ENCODE measurements at places on chromosomes 13 and 19. TPM values are rescaled to one million over a fixed set of nuclear protein-coding genes. Genes with fewer than 3 reads are reported as not detected.

HOMER3 gene
- 0.26 TPM for total RNA-seq

GRCh38 chr19:10706990-10707389 lies 5.8 kb downstream of the QTRT1 start:
- DNase-seq, result no peak
- no peaks in the 10 kb centered on the region for H3K27me3 ChIP-seq
- no peak overlapping the region for H3K4me3 ChIP-seq
- peaks cover 6% of the 10 kb centered on the region for H3K4me1 ChIP-seq
- H3K36me3 ChIP-seq, result peaks cover 5% of the 10 kb centered on the region

- no peaks in the 10 kb centered on the region for H3K4me1 ChIP-seq
- H3K4me3 ChIP-seq, result no peak overlapping the region
- DNase-seq, result no peak
- H3K27ac ChIP-seq, result no peak overlapping the region
- H3K27me3 ChIP-seq, result no peaks in the 10 kb centered on the region
These were observed 208.0 kb downstream of the LHFPL6 start for GRCh38 chr13:39394796-39395678.

DCLK1 gene
- not detected for total RNA-seq

GRCh38 chr13:110950356-110950755 lies 35.5 kb upstream of the ANKRD10 start:
- H3K4me1 ChIP-seq, result peaks cover 26% of the 10 kb centered on the region
- H3K27ac ChIP-seq, result no peak overlapping the region
- H3K4me3 ChIP-seq, result no peak overlapping the region
- no peak for DNase-seq

SBK2 gene
- not detected for total RNA-seq

- peak; percentile 73 for DNase-seq
- H3K27me3 ChIP-seq, result peaks cover 68% of the 10 kb centered on the region
- H3K36me3 ChIP-seq, result peaks cover 8% of the 10 kb centered on the region
- no peak overlapping the region for H3K27ac ChIP-seq
These were observed 1.3 kb upstream of the ZIC2 start for GRCh38 chr13:99980201-99980823.

DNA sequence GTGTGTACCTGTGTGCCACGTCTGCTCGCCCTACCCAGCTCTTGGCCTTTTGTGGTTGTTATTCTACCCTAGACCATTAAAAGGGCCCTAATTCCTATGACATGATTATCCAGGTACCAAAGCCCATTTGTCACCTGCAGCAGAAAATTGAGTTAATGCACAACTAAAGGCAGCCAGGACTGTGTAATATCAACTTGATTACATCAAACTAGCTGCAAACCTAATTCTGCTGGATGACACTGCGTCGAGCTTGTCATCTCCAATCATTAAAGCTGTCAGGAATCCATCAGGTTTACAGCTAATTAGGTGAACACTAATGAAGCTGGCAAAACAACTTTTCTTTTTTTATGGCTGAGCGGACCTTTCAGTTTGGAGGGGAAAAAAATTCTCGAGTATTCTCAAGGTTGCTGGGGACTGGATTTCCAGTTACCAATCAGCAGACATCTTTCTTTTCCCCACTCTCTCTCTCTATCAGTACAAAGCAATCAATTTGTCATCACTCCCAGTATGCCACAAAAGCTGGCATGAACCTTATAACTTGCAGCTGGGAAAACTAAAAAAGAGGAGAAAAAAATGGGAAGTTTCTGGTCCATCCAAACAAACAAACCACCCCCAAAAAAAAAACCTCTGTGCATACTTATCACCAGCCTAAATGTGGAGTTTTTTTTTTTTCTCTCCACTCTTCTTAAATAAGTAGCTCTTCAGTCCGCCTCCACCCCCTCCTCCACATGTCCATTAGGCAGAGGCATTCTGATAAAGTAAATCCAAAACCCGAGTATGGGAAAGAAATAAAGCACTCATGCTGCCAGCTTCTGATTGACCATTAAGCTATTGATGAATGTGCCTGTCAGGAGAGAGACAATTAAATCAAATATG lies 2.8 kb downstream of the TSHZ3 start:
- no peak for DNase-seq
- no peaks in the 10 kb centered on the region for H3K36me3 ChIP-seq
- no peak overlapping the region for H3K27ac ChIP-seq
- H3K27me3 ChIP-seq, result peaks cover 63% of the 10 kb centered on the region
- H3K4me1 ChIP-seq, result peaks cover 8% of the 10 kb centered on the region
- no peak overlapping the region for H3K4me3 ChIP-seq

DNA sequence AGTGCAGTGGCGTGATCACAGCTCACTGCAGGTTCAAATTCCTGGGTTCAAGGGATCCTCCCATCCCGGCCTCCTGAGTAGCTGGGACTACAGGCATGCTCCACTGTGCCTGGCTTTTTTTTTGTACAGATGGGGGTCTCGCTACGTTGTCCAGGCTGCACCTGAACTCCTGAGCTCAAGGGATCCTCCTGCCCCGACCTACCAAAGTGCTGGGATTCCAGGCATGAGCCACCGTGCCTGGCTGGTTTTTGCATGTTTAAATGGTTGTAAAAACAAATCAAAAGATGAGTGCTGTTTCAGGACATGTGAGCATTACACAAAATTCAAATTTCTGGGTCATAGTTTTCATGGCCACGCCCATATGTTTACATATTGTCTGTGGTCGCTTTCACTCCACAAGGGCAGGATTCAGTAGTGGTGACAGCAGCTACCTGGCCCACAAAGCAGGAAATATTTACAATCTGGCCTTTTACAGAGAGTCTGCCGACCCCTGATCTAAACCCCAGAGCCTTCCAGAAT lies 5.3 kb downstream of the MATK start:
- H3K4me1 ChIP-seq, result peaks cover 17% of the 10 kb centered on the region
- no peak overlapping the region for H3K4me3 ChIP-seq
- no peak overlapping the region for H3K27ac ChIP-seq
- H3K27me3 ChIP-seq, result no peaks in the 10 kb centered on the region
- peaks cover 24% of the 10 kb centered on the region for H3K36me3 ChIP-seq

EDDM13 gene
- total RNA-seq, result 0.67 TPM

GRCh38 chr13:92573467-92574057 lies 653.0 kb upstream of the GPC6 start:
- no peak overlapping the region for H3K4me3 ChIP-seq
- no peak for DNase-seq
- no peaks in the 10 kb centered on the region for H3K27me3 ChIP-seq
- no peak overlapping the region for H3K27ac ChIP-seq
- no peaks in the 10 kb centered on the region for H3K36me3 ChIP-seq

TMEM255B gene
- 0.87 TPM for total RNA-seq

- no peaks in the 10 kb centered on the region for H3K4me1 ChIP-seq
- DNase-seq, result no peak
- no peaks in the 10 kb centered on the region for H3K27me3 ChIP-seq
- H3K27ac ChIP-seq, result no peak overlapping the region
- no peaks in the 10 kb centered on the region for H3K36me3 ChIP-seq
These were observed 38.0 kb downstream of the ITGBL1 start for GRCh38 chr13:101490406-101491015.

C3 gene
- total RNA-seq, result 0.67 TPM

GRCh38 chr19:8580710-8581281 lies 3.6 kb upstream of the MYO1F start:
- H3K27me3 ChIP-seq, result peaks cover 7% of the 10 kb centered on the region
- peak; percentile 90 for DNase-seq
- no peak overlapping the region for H3K27ac ChIP-seq
- H3K4me1 ChIP-seq, result peaks cover 28% of the 10 kb centered on the region
- no peak overlapping the region for H3K4me3 ChIP-seq

GRCh38 chr13:95301183-95301967 lies at the start of gene ABCC4:
Gene ABCC4 (minus strand): TSS chr13:95301451. CDS start chr13:95301314, 137 bp downstream.
- peak within 1 kb of the TSS; percentile 84 for H3K4me3 ChIP-seq
- peaks cover 12% of the 10 kb centered on the region for H3K27me3 ChIP-seq
- no peak within 1 kb of the TSS for H3K27ac ChIP-seq

- H3K4me3 ChIP-seq, result no peak overlapping the region
- H3K27me3 ChIP-seq, result no peaks in the 10 kb centered on the region
- peaks cover 10% of the 10 kb centered on the region for H3K36me3 ChIP-seq
These were observed 33.0 kb upstream of the ZNF808 start for GRCh38 chr19:52494518-52494917.

TMC4 gene
- 0.89 TPM for total RNA-seq

GRCh38 chr13:113297370-113298042 lies 467 bp downstream of the LAMP1 start:
- H3K27me3 ChIP-seq, result peaks cover 33% of the 10 kb centered on the region
- DNase-seq, result peak; percentile 79
- H3K4me3 ChIP-seq, result peak overlapping the region; percentile 83
- peaks cover 6% of the 10 kb centered on the region for H3K36me3 ChIP-seq
- H3K4me1 ChIP-seq, result peaks cover 29% of the 10 kb centered on the region
- H3K27ac ChIP-seq, result peak overlapping the region; percentile 95

- no peaks in the 10 kb centered on the region for H3K36me3 ChIP-seq
- H3K4me1 ChIP-seq, result no peaks in the 10 kb centered on the region
- no peak overlapping the region for H3K27ac ChIP-seq
- H3K4me3 ChIP-seq, result no peak overlapping the region
- H3K27me3 ChIP-seq, result no peaks in the 10 kb centered on the region
These were observed 23.9 kb upstream of the PSG4 start for GRCh38 chr19:43229315-43229714.

DNA sequence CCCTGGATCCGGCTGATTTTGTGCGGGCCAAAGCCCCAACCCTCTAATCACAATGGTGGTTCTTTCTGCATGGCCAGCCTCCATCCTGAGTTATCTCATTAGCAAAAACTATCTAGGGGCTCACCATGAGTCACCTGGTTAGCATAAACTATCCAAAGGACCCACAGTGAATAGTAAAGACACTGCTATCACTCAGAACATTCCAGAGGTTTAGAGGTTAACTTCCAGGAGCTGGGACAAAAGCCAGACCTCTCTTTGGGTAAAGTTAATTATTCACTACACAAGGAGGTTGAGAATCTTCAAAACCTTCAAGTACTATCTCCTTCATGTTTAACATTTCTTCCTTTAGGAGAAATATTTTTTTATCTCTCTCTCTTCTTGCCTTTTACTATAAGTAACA lies 18.8 kb upstream of the PPP5C start:
- no peak overlapping the region for H3K4me3 ChIP-seq
- H3K36me3 ChIP-seq, result peaks cover 4% of the 10 kb centered on the region
- no peak overlapping the region for H3K27ac ChIP-seq
- H3K4me1 ChIP-seq, result no peaks in the 10 kb centered on the region

KLK14 gene
- total RNA-seq, result 0.61 TPM

- no peak overlapping the region for H3K4me3 ChIP-seq
- H3K36me3 ChIP-seq, result no peaks in the 10 kb centered on the region
- no peak for DNase-seq
- no peaks in the 10 kb centered on the region for H3K27me3 ChIP-seq
These were observed 353.1 kb downstream of the EFNB2 start for GRCh38 chr13:106182404-106182803.

GPC6 gene
- not detected for total RNA-seq

PODNL1 gene
- total RNA-seq, result 0.29 TPM

GRCh38 chr13:75318138-75318833 lies 163.7 kb downstream of the TBC1D4 start:
- peaks cover 9% of the 10 kb centered on the region for H3K36me3 ChIP-seq
- H3K27me3 ChIP-seq, result no peaks in the 10 kb centered on the region
- peak; percentile 53 for DNase-seq
- peak overlapping the region; percentile 92 for H3K27ac ChIP-seq

DNA sequence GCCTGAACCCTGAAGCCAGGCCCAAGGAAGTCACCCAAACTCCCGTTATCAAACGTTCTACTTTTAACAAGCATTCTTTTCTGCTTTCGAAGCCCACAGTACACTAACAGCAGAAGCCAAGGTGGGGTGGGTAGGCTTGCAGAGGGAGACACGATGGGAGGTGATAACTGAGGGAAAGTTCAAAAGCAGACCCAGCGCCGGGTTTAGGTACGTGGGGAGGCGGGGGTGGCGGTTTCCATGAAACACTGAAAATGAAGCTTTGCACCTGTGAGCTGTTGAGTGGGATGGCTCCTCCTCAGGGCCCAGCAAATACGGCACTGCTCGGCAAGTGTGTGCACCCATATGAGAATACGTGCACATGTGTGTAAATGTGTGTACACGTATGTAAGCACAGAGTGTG lies 49.8 kb downstream of the KLF2 start:
- peak overlapping the region; percentile 79 for H3K27ac ChIP-seq
- DNase-seq, result no peak
- no peak overlapping the region for H3K4me3 ChIP-seq

GRCh38 chr13:33146843-33147611 lies 130.8 kb downstream of the KL start:
- no peak overlapping the region for H3K4me3 ChIP-seq
- H3K36me3 ChIP-seq, result peaks cover 21% of the 10 kb centered on the region
- H3K27ac ChIP-seq, result peak overlapping the region; percentile 58
- peaks cover 20% of the 10 kb centered on the region for H3K4me1 ChIP-seq
- peaks cover 11% of the 10 kb centered on the region for H3K27me3 ChIP-seq

KLK8 gene
- total RNA-seq, result not detected

IRGC gene
- total RNA-seq, result not detected

- peaks cover 26% of the 10 kb centered on the region for H3K36me3 ChIP-seq
- H3K4me1 ChIP-seq, result peaks cover 31% of the 10 kb centered on the region
- H3K27ac ChIP-seq, result no peak overlapping the region
- peak; percentile 72 for DNase-seq
These were observed 47.7 kb downstream of the KLF2 start for GRCh38 chr19:16372065-16372915.

KPNA3 gene
- total RNA-seq, result 47.9 TPM

ZNF20 gene
- total RNA-seq, result 5.2 TPM

GRCh38 chr13:105442949-105443699 lies 1092.3 kb downstream of the EFNB2 start:
- no peaks in the 10 kb centered on the region for H3K27me3 ChIP-seq
- no peak for DNase-seq
- no peak overlapping the region for H3K27ac ChIP-seq
- no peak overlapping the region for H3K4me3 ChIP-seq
- peaks cover 1% of the 10 kb centered on the region for H3K4me1 ChIP-seq
- no peaks in the 10 kb centered on the region for H3K36me3 ChIP-seq

DNA sequence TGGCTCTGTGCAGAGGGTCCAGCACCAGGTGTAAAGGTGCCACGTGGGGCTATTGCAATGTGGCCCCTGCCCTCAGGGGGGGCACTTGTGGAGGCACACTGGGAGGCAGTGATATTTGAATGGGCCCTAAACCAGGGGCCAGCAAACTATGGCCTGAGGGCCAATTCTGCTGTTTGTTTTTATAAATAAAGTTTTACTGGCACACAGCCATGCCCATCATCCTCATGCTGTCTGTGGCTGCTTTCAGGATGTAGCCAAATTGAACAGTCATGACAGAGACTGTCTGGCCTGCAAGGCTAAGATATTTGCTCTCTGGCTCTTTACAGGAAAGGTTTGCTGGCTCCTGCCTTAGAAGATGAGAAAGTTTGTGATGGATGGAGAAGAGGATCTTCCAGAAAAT lies 33.9 kb upstream of the RANBP3 start:
- no peak for DNase-seq
- no peak overlapping the region for H3K4me3 ChIP-seq

CYP2A7 gene
- not detected for total RNA-seq

MEIS3 gene
- total RNA-seq, result not detected

IGFL2 gene
- total RNA-seq, result not detected

SYT5 gene
- not detected for total RNA-seq

- peaks cover 2% of the 10 kb centered on the region for H3K36me3 ChIP-seq
- DNase-seq, result no peak
These were observed 904 bp upstream of the GIPC1 start for GRCh38 chr19:14496834-14497227.

GRCh38 chr19:47247308-47247990 lies 8.9 kb upstream of the CCDC9 start:
- H3K27me3 ChIP-seq, result no peaks in the 10 kb centered on the region
- H3K36me3 ChIP-seq, result no peaks in the 10 kb centered on the region
- H3K4me3 ChIP-seq, result no peak overlapping the region
- peak overlapping the region; percentile 57 for H3K27ac ChIP-seq
- peaks cover 30% of the 10 kb centered on the region for H3K4me1 ChIP-seq

KLK15 gene
- not detected for total RNA-seq

Measured in activated CD8-positive, alpha-beta memory T cell treated with anti-CD3 and anti-CD28 coated beads, Interleukin-2, amount 10 ng/mL, durations not matched to agents 7 days and 5 days (primary cell).